ENCODE measurements at places on chromosomes 3 and 15. TPM values are rescaled to one million over a fixed set of nuclear protein-coding genes. Genes with fewer than 3 reads are reported as not detected.

- DNase-seq: no peak
Observed at GRCh38 chr3:45771831-45772230, 24.5 kb downstream of the SLC6A20 start.

DNA sequence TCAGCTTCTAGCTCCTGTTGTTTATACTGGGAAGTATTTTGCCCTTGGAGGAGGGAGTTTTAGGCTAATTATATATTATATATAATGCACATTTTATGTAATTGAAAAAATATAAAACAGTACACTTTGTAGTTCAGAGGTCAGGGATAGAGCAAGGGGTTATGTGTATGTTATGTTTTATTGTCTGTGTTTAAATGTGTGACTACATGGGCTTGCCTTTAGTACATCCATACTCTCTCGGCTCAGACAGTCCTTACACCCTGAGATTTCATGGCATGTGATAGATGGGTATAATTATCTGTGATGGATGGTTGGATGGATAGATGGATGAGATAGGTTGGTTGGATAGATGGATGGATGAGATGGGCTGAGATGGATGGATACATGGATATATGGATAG lies 17.4 kb upstream of the ST3GAL6 start:
- no peak for DNase-seq

DNA sequence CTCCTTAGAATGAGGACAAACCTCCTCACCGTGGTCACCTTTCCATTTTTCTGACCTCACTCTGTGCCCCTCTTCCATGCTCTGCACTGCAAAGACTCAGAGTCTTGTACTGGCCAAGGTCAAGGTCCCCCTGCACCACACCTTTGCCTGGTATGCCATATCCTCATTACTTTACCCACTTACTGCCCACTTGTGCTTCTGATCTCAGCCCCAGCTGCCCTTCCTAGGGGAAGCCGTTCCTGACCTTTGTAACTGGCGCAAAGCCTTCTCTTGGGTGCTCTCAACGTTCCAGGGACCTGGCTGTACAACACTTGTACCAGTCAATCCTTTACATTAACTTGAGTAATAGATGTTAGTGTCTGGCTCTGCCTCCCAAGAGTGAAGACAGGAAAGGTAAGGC lies 256.0 kb downstream of the SV2B start:
- no peak for DNase-seq

GRCh38 chr3:113496924-113497323 lies 18.0 kb downstream of the SPICE1 start:
- DNase-seq: no peak

DNA sequence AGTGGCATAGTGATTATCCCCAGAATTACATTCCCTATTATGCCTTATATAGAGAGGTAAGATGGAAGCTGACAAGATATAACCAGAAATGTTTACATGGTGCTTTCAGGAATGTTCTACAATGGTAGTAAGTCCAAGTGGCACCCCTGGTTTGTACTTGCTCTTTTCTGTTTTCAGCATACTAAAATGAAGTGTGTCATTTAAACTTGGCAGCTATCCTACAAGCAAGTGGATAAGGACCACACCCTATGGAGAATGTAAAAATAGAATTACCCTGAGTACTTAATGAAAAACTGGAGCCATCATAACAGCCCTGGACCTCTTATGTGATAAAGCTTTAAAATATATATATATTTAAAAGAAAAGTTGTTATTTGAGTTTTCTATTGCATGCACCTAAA lies 1012.7 kb upstream of the CADM2 start:
- no peak for DNase-seq

Gene SLC22A13
- 0.70 TPM for total RNA-seq

GRCh38 chr15:98873441-98874218 lies 134.0 kb downstream of the PGPEP1L start:
- DNase-seq: no peak

DNA sequence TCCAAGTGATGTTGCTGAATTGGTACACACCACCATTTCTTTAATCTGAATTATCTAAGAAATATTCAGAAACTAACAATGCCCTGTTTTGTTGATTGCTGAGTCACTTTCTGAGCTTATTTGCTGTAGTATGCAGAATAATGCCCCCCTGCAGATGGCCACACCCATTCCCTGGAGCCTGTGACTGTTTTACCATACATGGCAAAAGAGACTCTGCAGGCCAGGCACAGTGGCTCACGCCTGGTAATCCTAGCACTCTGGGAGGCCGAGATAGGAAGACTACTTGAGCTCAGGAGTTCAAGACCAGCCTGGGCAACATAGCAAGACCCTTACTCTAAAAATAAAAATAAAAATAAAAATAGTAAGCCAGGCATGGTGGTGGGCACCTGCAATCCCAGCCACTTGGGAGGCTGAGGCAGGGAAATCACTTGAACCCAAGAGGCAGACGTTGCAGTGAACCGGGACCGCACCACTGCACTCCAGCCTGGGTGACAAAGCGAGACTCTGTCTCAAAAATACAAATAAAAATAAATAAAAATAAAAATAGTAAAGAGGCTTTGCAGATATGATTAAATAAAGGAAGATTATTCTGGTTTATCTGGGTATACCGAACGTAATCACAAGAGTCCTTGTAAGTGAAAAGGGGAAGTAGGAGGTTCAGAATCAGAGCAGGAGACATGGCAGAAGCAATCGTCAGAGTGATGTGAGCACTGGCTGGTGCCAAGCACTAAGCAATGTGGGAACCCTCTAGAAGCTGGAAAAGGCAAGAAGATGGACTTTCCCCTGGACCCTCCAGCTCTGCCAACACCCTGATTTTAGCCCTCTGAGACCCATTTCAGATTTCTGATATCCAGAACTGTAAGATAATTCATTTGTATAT lies 19.0 kb downstream of the PCYT1A start:
- DNase-seq: no peak

DNA sequence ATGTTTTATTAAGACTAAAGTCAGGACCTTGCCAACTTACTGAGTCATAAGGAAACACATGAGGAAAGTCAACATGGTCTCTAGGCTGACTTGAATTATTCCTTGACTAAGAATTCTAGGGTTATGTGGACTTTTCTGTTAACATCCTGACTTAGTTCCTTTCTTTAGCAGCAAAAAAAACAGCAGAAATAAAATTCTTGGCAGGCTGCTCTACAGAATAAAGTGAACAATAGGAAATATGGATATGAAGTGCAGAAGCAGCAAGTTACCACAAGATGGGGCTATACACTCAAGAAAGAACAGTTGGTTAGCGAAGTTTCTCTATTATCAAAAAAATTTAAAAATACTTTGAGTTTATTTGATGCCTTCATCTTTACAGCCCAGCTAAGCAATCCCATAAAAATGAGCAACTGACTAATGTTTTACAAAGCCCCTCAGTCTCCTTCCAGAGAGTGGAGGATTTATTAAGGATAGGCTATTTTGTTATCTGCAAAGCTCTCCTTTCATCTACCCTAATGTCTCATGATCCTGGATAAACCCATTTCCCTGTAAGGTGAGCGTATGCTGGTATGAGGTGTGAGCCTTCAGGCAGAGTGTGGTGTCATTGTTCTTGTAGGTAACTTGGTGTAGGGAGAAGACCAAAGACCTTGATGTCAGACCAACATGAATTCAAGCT lies 23.1 kb upstream of the MCCC1 start:
- no peak for DNase-seq

- DNase-seq: peak; percentile 4
Observed at GRCh38 chr3:189781415-189781814, 150.2 kb downstream of the TP63 start.

DNA sequence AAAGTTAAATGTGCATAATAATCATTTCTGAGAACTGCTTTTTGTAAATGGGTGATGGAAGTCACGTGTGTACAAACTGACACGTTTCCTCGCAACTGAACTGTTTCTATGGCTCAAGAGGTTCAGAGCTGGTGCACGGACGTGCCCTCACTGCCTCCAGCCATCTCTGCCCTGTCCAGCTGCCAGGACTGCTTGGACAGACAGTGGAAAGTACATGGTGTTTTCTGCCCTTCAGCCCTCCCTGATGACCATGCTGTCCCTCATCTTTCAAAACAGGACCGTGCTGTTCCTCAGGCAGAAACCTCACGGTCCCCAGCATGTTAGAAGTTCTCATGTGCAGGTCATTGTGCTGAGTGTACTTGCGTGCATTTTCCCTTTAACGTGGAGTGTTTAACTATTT lies 38.7 kb downstream of the GJD2 start:
- no peak for DNase-seq

GRCh38 chr3:194257151-194257621 lies 93.9 kb downstream of the CPN2 start:
- DNase-seq: no peak

- DNase-seq: no peak
Observed at GRCh38 chr3:135038186-135038585, 243.1 kb downstream of the EPHB1 start.

DNA sequence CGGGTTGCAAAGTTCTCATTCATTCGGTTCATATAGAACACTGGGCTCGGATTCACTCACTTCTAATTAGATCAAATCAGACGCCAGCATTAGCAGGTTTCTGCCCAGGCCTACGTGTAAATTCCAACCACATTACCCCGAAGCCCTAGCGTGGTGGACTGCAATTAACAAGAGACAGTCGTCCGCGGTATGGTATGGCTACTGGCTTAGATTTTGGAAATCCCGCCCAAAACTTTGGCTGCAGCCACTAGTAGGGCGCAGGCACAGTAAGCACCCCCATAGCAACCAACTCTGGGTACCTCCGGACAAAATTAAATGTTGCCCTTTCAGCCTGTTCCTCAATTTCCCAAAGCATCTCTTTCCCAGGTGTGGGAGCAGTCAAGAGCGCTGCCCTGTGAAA lies 771 bp downstream of the RARRES1 start:
- DNase-seq: no peak

- no peak for DNase-seq
Observed at GRCh38 chr15:44222478-44222877, 27.4 kb upstream of the FRMD5 start.

DNA sequence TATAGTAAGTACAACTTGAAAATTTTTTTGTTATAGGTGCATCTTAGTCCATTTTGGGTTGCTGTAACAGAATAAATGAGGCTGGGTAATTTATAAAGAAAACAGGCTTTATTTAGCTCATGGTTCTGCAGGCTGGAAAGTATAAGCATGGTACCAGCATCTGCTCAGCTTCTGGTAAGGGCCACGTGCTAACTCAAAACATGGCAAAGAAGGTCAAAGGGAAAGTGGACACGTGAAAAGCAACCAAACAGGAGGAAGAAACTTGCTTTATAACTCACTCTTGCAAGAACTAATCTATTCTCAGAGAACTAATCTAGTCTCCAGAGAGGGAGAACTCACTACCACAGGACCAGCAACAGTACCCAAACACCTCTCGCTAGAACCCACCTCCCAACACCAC lies 9.1 kb downstream of the HDGFL3 start:
- no peak for DNase-seq

Gene PLA2G4B
- 9.7 TPM for total RNA-seq

DNA sequence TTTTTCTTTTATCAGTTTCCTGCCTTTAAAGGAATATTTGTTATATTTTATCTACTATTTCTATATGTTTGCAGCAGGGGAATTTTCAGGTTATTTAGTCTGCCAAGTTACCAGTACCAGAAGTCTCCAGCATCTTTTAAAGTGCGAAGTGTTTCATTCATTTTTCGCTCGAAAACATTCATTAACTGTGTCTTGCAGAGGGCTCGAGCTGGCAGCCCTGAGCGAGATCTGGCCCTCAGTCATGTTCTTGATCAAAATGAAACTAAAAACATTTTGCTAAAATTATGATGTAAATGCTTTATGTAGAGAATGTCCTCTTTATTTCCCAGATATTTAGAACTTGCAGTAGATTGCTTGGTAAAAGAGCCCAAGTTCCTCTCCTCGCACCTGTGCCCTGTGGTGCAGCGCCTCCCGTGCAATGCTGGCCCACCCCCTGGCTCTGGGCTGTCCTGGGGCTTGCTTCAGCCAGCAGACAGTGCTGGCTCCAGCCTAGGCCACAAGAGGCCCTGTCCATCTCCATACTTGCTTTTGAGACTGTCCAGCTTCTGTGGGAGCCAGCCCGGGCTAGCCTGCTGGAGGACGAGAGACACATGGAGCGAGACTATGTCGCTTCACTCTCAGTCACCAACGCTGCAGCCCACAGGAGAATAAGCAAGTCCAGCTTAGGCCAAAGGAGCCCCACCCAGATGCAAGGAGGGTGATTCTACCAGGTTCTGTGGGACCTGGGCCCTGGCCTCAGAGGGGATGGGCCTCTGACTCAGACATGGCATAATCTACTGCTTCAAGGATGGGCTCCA lies 71.9 kb upstream of the PRR23E start:
- no peak for DNase-seq

Gene MUC20
- 29.5 TPM for total RNA-seq

Gene VEPH1
- total RNA-seq: 1.5 TPM

- no peak for DNase-seq
Observed at GRCh38 chr15:61091856-61092255, 137.2 kb downstream of the RORA start.

GRCh38 chr3:79018671-79019136 lies 749.1 kb downstream of the ROBO1 start:
- peak; percentile 56 for DNase-seq

- DNase-seq: peak; percentile 79
Observed at GRCh38 chr15:45187894-45188830, at the start of gene SHF. TSS of gene SHF (minus strand) at chr15:45187966. CDS start at chr15:45187951, 15 bp downstream.

Gene NOX5
- not detected for total RNA-seq

GRCh38 chr3:50213373-50213772 lies 8.3 kb downstream of the SLC38A3 start:
- DNase-seq: no peak

DNA sequence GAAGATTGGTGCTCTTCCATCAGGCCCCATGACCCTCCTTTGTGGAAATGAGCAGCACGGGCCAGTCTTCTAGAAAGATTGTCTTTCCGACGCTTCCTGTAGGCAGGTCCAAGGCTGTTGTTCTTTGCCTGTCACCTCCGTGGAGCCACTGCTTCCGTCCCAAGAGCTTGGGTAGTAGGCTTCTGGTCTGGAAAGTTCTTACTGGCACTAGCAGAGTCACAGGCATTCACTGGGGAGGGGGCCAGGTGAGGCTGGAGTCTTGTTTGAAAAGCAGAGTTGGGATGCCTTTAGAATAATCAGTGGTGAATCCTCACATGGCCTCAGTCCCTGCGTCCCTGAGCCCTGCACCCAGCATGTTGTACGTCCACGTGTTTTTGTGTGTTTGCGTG lies 76.2 kb upstream of the ADPGK start:
- no peak for DNase-seq
